ENCODE measurements at places on chromosomes 4 and X.

DNA sequence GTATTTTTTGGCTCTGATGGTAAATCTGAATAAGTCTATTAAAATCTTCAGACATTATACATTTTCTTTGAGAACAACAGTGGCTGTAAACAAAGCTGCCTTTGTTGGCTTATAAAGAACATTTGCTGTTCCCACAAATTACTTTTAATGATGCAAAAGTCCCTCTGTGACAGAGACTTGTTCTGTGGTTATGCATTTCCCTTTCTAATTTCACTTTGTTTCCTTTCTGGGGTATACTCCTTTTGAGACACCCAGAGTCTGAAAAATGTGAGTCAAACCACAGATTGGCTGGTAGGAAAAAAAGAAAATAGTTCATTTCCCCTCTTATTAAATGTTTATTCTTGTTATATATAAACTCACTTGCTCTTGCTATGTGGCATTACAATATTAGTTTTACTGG lies 402.4 kb downstream of the PACRGL start:
- no peak for DNase-seq

DNA sequence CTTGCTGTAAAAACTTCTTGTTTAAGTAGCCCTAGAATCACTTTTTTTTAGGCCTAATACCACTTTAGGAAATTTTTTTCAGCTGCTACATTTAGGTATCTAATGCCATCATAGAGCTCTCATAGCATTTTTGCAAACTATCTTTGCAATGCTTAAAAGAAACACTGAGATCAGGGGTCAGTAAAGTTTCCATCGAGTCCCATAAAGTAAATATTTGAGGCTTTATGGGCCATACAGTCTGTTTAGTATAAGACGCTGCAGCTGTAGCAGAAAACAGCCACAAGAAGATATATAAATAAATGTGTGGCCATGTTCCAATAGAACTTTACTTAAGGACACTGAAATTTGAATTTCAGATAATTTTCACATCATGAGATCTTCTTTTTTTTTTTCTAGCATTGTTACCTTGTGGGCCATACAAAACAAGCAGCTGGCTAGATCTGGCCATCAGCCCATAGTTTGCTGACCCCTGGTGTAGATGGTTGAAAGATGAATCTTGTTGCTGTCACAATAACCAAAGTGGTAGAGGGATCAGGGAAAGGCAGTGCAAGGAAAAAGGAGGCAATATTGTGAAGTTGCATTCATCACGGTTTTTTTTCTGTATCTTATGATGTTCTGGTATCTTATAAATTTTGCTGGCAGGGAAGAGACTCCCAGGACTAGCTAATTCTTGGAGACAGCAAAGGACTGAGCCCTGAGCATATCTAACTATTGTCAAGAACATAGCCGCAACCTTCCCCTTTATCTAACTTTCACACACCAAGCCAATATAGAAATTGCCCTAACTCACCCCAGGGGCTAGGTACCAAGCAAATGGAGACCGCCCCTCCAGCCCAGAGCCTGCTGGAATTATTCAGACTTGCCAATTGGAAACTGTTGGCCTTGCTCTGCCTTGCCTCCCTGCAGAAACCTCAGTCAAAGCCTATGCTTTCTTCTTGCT lies 46.6 kb downstream of the RASGEF1B start:
- no peak for DNase-seq

- peak; percentile 82 for DNase-seq
Measured at GRCh38 chr4:184400375-184400870, 73.9 kb downstream of the IRF2 start.

GRCh38 chr4:76803522-76803921 lies 94.4 kb downstream of the SOWAHB start:
- no peak for DNase-seq

GRCh38 chr4:17286752-17287460 lies 225.0 kb downstream of the QDPR start:
- DNase-seq: no peak

DNA sequence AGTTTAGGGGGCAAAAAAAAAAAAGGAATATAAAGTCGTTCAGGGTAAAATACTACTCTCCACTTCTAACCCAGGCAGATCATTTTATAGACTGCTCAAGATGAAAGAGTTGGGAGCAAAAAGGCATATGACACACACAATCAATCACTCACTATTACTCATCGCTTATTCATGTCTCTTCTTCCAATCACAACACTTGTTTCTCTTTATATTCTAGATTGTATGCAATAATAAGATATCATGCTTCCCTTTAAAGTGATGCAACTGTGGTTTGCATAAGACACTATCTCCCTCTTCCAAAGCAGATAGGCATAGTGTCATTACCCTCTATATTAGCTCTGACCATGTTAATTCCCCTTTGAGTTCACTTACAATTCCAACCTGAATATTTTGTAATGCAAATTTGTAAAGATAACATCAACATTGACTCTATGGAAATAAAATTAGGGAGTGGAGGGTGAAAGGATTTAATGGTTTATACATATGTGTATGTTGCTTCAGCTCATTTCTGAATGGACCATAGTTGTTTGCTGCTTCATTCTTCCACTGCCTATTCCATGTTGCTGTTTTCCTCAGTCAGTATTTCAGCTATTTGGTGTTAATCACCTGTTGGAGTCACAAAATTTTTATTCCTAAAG lies 154.9 kb upstream of the EPHA5 start:
- DNase-seq: no peak

GRCh38 chr4:140372751-140373327 lies 607 bp upstream of the SCOC start:
- DNase-seq: no peak

GRCh38 chr4:52755426-52755825 lies 4.2 kb upstream of the ERVMER34-1 start:
- DNase-seq: no peak

DNA sequence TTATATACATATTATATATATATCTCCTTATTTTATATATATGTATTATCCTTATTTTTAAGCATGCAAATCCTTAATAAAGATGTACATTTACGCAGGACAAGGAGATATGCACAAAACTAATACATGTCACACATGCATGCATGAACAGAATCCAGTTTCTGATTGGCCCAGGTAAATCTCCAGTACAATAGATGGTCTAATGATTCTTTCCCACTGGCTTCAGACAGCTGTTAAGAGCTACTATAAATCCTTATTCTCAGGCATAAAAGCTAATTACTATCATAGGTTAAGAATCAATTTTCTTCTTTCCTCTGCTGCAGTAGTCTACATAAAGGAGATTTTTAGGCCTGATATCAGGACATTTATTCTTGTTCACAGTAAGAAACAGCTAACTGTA lies 689.8 kb downstream of the KCTD8 start:
- no peak for DNase-seq

GRCh38 chr4:141730805-141731204 lies 94.4 kb downstream of the IL15 start:
- DNase-seq: no peak

DNA sequence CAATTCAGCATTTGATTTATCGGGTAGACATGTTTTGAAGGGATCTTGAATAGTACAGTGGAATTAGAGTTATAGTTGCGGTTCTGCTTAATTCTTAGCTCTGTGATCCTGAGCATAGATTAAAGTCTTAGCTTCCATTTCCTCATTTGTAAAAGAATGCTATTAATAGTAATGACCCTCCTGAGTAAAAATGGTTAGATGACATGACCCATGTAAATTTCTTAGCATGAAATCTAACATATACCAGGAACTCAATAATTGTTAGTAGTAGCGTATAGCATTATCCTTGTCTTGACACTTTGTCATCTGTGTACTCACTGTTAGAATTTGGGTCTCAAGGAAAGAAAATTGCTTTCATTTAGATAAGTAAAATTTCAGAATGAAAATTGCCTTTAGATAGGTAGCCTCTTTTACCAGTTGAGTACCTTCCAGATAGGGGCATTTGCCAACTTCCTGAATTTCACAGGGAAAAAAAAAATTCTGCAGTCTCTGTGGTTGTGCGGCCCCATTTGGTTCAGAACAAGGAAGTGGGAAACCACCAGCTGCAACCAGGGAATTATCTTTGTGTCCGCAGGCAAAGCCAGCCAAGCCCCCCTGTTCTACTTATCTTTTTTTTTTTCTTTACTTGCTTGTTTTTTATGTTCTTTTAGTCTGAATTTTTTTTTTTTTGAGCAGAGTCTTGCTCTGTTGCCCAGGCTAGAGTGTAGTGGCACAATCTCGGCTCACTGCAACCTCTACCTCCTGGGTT lies 86.9 kb downstream of the TMEM164 start:
- no peak for DNase-seq

DNA sequence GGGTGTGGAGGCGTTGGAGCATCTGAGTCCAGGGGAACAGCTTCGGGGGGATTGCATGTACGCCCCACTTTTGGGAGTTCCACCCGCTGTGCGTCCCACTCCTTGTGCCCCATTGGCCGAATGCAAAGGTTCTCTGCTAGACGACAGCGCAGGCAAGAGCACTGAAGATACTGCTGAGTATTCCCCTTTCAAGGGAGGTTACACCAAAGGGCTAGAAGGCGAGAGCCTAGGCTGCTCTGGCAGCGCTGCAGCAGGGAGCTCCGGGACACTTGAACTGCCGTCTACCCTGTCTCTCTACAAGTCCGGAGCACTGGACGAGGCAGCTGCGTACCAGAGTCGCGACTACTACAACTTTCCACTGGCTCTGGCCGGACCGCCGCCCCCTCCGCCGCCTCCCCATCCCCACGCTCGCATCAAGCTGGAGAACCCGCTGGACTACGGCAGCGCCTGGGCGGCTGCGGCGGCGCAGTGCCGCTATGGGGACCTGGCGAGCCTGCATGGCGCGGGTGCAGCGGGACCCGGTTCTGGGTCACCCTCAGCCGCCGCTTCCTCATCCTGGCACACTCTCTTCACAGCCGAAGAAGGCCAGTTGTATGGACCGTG lies 2.2 kb downstream of the AR start:
- DNase-seq: no peak

GRCh38 chrX:129115104-129115503 lies 408.2 kb downstream of the SMARCA1 start:
- no peak for DNase-seq

DNA sequence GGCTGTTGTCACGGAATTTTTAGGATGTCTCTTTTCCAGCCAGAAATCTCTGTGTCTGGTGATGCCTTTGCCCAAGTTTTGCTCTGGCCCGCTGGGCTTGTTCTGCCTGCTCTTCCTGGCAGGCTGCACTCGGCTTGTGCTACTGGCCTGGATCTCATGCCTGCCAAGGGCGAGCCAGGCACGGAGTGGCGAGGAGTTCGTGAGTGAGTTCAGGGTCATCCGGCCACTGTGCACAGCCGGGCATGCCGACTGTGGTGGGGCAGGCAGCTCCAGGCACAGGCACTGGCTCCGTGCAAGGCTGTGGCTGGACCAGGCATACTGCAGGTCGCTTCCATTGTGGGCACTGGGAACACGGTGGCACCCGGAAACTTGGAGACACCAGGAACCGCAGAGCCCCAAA lies 129.1 kb downstream of the ARHGAP10 start:
- no peak for DNase-seq

GRCh38 chr4:53905941-53906377 lies 158.4 kb downstream of the CHIC2 start:
- DNase-seq: peak; percentile 68

- peak; percentile 25 for DNase-seq
Measured at GRCh38 chr4:140135529-140136088, 18.4 kb downstream of the MAML3 start.

DNA sequence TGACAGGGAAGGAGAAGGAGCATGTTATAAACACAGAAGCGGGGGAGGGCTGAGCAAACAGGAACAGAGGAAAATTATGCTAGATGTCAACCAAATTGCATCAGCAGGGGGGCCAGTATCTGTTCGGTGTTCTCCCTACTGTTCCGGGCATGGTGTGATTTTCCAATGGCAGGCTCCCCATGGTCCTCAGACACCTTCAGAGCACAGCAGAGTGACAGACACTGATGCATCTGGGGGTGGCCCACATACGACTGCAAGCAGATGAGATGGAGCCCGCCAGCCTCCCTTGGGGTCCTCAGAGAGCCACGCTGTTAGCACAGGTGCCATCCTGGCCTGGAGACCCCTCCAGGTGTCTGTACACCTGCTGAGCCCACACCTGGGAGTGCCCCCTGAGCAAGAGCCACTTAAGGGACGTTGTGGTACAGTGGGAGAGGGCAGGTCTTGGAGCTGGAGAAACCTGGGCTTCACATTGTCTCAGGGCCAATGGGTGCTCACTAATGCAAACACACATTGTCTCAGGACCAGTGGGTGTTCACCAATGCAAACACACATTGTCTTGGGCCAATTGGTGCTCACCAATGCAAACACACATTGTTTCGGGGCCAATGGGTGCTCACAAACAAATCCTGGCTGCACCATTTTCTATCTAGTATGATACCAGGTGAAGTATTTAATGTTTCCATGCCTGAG lies 95.4 kb downstream of the SLC2A9 start:
- no peak for DNase-seq

- no peak for DNase-seq
Measured at GRCh38 chrX:137034508-137034872, 695 bp upstream of the GPR101 start.

- DNase-seq: peak; percentile 62
Measured at GRCh38 chrX:49172280-49172780, 632 bp downstream of the PLP2 start.

DNA sequence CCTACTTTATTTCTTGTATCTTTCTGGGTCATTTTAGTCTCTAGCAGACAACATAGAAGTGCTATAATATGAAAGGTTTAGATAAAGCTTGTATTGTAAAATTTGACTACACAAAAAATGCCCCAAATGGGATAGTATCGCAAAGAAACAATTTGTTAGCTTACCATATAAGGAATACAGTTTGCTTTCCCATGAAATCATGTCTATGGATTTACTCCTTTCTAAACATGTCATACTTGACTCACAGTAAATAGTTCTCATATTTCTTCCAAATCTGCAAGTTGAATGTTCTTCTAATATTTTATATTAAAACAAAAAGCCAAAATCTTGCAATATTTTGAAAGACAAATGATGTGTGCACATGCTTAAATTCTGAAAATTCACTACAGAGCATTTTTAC lies 103.9 kb downstream of the PPA2 start:
- DNase-seq: no peak

- peak; percentile 52 for DNase-seq
Measured at GRCh38 chr4:88008122-88008742, 797 bp downstream of the PKD2 start.

- DNase-seq: no peak
Measured at GRCh38 chr4:7719354-7720174, 220.1 kb downstream of the AFAP1 start.

DNA sequence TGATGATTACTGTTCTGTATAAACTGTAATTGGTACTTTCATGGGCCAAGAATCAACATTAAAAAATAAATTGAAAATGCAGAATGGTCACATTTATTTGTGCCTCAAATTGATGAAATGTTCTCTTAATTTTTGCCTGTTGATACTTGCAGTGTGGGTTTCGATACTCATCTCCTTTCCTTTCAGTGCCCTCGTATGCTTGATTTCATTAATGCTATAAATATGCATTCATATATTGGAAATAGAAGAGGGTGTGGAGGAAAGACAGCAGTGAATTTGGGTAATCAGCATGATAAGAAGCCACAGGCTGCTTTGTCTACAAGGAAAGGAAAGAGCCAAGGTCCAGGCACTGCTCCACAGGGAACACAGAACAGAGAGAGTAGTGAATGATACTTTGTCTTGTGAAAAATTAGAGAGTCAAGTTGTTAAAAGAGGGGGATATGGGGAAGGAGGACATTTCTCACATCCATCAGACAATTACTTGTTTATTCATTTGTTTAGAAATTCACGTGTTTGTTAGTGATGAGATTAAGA lies 1.0 kb upstream of the DDX60 start:
- DNase-seq: peak; percentile 10
